ENCODE measurements at places on chromosomes 2 and 18.

- DNase-seq, result no peak
Measured at GRCh38 chr2:239775623-239776435, 249.3 kb downstream of the NDUFA10 start.

GRCh38 chr18:8856769-8857393 is 151.5 kb downstream of the MTCL1 start:
- DNase-seq, result no peak

- DNase-seq, result no peak
Measured at GRCh38 chr2:104860451-104860790, 6.5 kb downstream of the POU3F3 start.

- DNase-seq, result no peak
Measured at GRCh38 chr2:11914455-11914854, 168.0 kb downstream of the LPIN1 start.

DNA sequence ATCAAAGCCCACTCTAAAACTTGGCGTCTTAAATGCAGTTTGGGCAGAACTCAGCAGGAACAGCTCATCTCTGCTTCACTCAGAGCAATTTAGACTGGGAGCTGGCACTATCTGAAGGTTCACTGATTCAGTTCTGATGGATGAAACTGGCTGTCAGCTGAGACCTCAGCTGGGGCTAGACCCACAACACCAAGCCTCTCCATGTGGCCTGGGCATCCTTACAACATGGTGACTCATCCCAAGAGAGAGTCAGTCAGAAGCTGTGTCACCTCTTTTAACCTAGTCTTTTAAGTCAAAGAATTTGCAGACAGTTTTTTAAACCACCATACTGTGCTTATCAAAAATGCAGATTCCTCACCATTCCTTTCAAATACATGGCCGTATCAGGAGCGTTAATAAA is 62.6 kb upstream of the ZNF397 start:
- no peak for DNase-seq

- DNase-seq, result no peak
Measured at GRCh38 chr18:33840212-33840593, 262.2 kb downstream of the ASXL3 start.

GRCh38 chr18:907885-908757 is 3.5 kb downstream of the ADCYAP1 start:
- no peak for DNase-seq

GRCh38 chr2:149103081-149103620 is 64.7 kb downstream of the LYPD6B start:
- DNase-seq, result no peak

DNA sequence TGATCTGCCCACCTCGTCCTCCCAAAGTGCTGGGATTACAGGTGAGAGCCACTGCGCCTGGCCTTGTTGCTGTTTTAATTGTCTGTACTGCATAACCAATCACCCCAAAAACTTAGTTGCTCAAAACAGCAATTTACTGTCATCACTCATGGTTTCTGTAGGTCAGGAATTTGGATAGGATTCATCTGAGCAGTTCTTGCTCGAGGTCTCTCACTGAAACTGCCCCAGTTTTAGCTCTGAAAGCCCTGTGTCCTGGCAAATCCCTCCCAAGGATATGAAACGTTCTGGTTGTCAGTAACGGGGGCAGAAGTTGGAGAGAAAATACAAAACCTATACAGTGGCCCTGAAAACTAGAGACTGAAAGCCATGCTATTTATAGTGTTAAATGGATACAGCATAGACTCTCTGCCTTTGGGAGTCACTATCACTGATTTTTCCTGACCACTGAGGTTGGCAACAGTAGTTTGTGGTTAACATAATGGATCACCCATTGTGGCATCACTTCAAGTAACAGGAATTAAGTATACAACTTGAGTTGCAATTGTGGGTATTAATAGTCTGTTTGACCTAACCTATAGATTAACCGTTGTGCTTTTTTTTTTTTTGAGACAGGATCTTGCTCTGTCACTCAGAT is 27.2 kb upstream of the ERICH2 start:
- DNase-seq, result no peak

GRCh38 chr18:8319798-8320489 is 289.3 kb upstream of the RAB12 start:
- no peak for DNase-seq

Data from T-helper 22 cell (primary cell).